Left colon (tissue), 2 donors: ENCODE measurements at places on chromosomes 2 and 18.

DNA sequence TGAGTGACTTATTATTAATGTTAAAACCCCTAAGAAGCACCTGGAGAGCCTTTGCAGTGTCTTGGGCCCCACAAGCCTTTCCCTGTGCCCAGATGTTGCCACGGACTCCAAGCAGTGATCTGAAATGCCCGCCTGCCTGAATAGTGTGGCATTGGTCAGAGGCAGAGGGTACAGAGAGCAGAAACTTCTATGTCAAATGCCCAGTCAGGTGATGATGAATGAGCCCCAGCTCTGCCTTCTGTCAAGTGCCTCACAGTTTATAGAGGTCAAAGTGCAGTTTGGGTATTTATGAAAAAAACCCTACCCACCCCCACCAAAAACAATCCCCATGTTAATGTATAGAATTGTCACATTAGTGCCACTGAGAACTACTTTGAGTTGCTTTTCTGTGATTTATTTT lies 170.0 kb upstream of the SIX3 start:
- DNase-seq, result no peak

- no peak for DNase-seq
Measured at GRCh38 chr2:218964041-218964771, 4.7 kb downstream of the CDK5R2 start.

- no peak for DNase-seq
Measured at GRCh38 chr2:128717758-128718710, 399.4 kb upstream of the HS6ST1 start.

GRCh38 chr2:46914578-46915230 lies 902 bp downstream of the MCFD2 start:
- DNase-seq, result no peak

DNA sequence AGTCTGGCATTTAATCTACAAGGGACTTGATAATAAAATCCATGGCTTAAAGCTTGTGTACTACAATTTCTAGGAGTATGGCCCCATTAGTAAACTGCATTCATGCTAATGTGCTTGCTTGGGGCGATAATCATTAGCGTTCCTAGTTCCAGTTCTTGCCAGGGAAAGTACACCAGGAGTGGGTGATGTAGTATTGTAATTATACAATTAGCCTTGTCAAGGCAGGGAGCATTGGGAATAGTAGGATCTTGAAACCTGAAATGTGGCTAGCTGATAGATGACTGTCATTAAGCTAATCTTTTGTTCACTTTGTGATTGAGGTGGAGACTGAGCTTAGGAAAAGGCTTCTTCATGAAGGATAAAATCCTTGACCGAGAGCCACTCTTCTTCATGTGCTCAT lies 989.2 kb downstream of the CPS1 start:
- no peak for DNase-seq
